ENCODE measurements at places on chromosomes 2 and 18.

GRCh38 chr2:177541258-177541991 lies 148.9 kb downstream of the AGPS start:
- DNase-seq = no peak

DNA sequence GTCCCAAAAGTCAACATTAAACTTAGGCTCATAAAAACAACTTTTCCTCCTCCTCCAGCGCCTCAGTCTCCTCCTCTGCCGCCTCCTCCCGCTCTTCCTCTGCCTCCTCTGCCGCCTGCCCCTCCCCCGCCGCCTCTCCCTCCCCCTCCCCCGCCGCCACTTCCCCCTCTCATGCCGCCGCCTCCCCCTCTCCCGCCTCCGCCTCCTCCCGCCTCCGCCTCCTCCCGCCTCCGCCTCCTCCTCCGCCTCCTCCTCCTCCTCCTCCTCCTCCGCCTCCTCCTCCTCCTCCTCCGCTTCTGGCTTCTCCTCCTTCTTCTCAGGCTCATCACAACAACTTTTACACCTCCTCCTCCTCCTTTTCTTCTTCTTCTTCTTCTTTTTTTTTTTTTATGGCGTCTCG lies 599.9 kb downstream of the TMEM182 start:
- no peak for DNase-seq

GRCh38 chr2:37472959-37473358 lies 128.5 kb downstream of the QPCT start:
- DNase-seq = peak; percentile 82

DNA sequence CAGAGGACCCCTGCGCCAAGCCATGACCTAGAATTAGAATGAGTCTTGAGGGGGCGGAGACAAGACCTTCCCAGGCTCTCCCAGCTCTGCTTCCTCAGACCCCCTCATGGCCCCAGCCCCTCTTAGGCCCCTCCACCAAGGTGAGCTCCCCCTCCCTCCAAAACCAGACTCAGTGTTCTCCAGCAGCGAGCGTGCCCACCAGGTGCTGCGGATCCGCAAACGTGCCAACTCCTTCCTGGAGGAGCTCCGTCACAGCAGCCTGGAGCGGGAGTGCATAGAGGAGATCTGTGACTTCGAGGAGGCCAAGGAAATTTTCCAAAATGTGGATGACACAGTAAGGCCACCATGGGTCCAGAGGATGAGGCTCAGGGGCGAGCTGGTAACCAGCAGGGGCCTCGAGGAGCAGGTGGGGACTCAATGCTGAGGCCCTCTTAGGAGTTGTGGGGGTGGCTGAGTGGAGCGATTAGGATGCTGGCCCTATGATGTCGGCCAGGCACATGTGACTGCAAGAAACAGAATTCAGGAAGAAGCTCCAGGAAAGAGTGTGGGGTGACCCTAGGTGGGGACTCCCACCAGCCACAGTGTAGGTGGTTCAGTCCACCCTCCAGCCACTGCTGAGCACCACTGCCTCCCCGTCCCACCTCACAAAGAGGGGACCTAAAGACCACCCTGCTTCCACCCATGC lies 3.0 kb downstream of the PROC start:
- no peak for DNase-seq

GRCh38 chr2:181384923-181385322 lies 72.3 kb upstream of the ITGA4 start:
- no peak for DNase-seq

- no peak for DNase-seq
Observed at GRCh38 chr2:234595829-234596228, 98.9 kb upstream of the ARL4C start.

- DNase-seq = no peak
Observed at GRCh38 chr2:189249901-189250300, 70.3 kb upstream of the COL5A2 start.

DNA sequence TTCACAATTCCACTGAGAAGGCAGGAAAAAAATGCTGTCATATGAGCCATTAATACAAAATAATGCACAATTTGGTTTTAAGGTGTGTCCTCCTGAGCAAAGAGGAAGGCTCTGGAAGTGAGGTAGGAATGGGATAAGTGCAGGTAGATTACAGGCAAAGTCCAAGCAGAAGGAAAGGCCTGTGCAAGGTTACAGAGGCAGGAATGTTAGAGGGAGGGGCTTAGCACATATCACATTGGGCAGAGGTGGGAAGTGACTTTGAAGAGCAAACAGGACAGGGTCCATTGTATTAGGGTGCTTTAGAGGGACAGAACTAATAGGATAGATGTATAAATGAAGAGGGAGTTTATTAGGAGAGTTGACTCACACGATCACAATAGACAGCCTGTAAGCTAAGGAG lies 14.7 kb upstream of the CLIP4 start:
- no peak for DNase-seq

- DNase-seq = peak; percentile 51
Observed at GRCh38 chr18:28039078-28039477, 137.9 kb downstream of the CDH2 start.

DNA sequence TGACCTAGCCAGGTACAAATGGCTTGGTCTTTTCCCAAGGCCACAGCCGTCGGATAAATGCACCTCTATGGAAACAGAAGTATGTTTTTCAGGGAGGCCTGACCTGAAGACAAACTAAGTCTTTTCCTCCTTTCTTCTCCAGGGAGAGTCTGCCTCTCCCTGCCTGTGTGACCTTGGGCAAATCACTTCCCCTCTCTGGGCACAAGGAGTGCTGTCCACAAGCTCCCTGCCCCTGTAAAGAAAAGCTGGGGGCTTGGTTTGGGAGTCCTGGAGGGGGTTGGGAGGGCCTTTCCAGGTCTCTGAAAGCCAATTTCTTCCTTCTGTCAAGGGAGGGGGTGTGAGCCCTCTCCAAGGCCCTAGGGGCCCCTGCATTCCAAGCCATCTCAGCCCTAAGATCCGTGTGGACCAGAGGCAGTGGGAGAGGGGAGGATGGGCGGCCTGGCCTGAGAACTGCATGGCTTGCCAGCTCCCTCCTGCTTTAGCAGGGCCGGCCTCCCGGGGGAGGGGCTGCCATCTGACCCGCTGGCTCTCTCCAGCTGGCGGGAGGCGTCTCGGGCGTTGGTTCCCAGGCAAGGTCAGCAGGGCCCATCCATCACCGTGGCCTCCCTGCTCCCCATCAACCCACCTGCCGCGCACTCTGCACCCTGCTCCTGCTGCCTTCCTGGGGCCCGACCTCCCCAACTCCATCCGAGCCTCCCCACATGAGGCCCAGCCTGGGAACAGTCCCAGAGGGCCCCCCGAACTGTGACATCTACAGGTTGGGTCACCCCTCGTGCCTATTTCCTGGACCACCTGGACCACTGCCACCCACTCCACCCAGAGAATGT lies 61.4 kb downstream of the SMAD7 start:
- no peak for DNase-seq

DNA sequence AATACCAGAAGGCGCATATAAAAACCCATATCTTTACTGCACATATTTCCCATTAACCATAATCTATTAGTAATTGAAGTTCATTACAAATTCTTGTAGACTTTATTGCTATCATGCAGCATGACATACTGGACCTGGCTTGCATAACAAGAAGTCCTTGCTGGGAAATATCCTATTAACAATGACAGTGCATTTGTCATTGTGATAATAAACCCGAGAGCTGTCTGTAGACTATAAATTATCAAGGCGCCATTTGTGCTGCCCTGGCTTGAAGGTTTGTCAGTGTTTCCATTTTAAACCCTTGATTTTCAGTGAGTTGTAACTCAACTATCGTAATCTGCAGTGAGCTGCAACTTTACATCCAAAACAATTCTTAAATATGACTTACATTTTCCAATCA lies 59.0 kb downstream of the HNMT start:
- no peak for DNase-seq

DNA sequence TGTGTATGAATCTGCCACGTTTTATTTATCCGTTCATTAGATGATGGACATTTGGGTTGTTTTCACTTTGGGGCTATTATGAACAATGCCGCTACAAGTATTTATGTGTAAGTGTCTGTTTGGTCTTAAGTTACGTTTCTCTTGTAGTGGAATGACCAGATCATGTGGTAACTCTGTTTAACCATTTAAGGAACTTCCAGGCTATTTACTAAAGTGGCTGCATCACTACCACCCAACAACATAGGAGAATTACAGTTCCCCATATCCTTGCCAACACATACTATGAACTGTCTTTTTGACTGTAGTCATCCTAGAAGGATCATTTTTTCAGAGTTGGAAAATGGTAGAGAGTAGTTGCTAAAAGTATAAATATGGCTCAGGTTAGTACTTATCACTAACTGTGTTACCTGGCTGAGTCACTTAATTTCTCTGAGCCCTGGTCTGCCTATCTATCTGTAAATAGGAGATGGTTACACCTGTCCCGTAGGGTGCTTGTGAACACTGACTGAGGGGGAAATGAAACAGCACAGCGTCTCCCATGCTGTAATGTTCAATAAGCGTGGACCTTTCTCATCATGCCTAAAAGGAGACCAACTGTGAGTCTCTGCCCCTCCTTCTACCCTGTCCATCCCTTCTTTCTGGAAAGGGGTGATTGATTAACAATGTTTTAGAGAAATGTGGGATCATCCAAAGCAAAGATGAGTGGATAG lies 103.1 kb downstream of the SH3RF3 start:
- no peak for DNase-seq

DNA sequence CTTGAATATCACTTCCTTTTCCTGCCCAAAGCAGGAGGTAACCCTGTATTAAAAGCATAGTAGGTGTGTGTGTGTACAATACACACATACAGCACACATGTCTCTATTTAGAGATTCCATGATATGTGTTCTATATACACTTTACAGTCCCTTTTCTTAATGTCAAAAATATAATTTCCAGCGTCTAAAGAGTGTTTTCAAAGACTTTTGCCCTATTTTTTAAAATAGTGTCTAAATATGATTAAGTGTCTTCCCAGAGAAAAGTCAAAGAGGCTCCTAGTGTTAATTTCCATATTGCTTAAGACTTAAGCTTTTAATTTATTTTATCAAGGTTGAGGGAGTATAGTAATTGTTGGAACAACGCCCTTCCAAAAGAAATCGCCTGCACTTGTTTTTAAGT lies 420.3 kb upstream of the POU3F3 start:
- no peak for DNase-seq

GRCh38 chr2:148876202-148876594 lies 1.2 kb downstream of the KIF5C start:
- no peak for DNase-seq

DNA sequence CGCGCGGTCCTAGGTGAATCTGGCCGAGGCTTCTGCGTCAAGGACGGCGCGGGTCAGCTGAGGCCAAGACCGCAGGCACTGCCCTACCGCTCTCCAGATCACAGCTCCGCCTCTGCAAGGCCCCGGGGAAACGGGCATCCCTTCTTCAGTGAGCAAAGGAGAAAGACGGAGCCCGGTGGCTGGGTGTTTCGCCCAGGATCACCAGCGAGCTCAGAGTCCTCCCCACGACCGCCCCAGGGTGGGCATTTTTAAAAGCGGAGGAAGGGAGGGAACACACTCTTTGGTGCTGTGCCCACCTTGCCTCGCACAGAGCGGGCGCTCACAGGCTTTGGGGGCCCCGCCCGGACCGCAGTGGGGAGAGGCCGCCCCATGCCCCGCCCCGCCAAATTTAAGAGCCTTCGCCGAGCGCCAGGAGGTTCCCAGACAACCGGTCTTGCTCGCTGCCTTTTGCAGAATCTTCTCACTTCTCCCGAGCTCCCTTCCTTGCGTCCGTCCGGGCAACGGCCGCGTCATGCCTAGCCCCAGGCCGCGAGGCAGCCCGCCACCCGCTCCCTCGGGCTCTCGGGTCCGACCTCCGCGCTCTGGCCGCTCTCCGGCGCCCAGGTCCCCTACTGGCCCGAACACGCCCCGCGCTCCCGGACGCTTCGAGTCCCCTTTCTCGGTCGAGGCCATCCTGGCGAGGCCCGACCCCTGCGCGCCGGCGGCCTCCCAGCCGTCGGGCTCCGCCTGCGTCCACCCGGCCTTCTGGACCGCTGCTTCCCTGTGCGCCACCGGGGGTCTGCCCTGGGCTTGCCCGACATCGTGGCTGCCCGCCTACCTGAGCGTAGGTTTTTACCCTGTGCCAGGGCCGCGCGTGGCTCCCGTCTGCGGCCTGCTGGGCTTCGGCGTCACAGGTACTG lies at the start of gene NOTO:
Gene NOTO, plus strand, starts transcription at position 419 of the 899 bp plus-strand sequence. Its CDS starts 93 bp downstream, at position 512.
- DNase-seq = no peak

GRCh38 chr2:143679617-143680016 lies 550.4 kb downstream of the ARHGAP15 start:
- no peak for DNase-seq

- no peak for DNase-seq
Observed at GRCh38 chr2:73133566-73134197, 20.9 kb upstream of the RAB11FIP5 start.

GRCh38 chr2:178650554-178650953 lies 156.7 kb downstream of the TTN start:
- DNase-seq = no peak

- no peak for DNase-seq
Observed at GRCh38 chr2:45614871-45615415, 3.9 kb upstream of the SRBD1 start.

DNA sequence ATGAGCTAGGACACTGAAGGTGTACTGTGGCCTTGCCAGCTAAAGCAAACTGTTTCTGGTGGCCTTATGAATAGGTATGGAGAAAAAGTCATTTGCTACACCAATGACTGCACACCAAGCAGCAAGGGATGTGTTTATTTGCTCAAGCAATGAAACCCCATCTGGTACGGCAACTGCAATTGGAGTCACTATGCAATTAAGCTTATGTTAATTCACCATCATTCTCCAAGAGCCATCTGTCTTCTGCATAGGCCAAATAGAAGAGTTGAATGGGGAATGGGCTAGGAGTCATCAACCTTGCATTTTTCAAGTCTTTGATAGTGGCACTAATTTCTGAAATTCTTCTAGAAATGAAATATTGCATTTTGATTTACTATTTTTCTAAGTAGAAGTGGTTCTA lies 372.0 kb downstream of the KCNJ3 start:
- DNase-seq = no peak

DNA sequence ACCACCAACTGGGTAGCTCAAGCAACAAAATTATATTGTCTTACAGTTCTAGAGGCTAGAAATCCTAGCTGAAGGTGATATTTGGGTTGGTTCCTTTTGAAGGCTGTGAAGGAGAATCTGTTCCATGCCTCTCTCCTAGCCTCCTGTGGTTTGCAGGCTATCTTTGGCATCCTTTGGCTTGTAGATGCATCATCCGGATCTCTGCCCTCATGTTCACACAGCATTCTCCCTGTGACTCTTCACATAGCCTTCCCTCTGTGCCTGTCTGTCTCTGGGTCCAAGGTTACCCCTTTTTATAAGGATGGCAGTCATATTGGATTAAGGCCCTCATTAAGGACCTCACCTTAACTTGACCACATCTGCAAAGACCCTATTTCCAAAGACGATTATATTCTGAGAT lies 78.6 kb upstream of the MAP3K20 start:
- peak; percentile 49 for DNase-seq

All from LHCN-M2 (cell line).